Aorta (tissue), 5 donors: ENCODE measurements at places on chromosomes 3 and 15. TPM values are rescaled to one million over a fixed set of nuclear protein-coding genes. Genes with fewer than 3 reads are reported as not detected.

DNA sequence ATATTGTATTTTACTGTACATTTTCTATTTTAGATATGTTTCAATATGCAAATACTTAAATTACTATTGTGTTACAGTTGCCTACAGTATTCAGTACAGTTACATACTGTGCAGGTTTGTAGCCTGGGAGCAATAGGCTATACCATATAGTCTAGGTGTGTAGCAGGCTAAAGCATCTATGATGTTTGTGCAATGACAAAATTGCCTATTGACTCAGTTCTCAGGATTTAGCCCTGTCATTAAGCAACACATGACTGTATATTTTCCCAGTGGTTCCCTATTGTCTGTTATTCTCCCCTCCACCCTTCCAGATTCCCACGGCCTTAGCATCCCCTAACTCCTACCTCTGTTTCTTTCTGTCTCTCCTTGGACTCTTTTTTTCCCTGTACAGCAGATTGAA is 10.7 kb downstream of the MOBP start:
- DNase-seq, result no peak

GRCh38 chr3:193214445-193214844 is 26.6 kb upstream of the PLAAT1 start:
- DNase-seq, result no peak

- DNase-seq, result no peak
Observed at GRCh38 chr15:48683991-48684765, 38.7 kb upstream of the FBN1 start.

DNA sequence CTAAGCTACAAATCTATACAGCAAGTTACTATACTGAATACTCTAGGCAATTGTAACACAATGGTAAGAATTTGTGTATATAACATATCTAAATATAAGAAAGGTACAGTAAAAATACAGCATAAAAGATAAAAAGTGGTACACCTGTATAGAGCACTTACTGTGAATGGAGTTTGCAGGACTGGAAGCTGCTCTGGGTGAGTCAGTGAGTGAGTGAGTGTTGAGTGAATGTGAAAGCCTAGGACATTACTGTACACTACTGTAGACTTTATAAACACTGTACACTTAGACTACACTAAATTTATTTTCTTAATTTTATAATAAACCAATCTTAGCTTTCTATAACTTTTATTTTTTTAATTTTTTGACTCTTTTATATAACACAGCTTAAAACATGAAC is 123.1 kb downstream of the ZMAT3 start:
- DNase-seq, result no peak

DNA sequence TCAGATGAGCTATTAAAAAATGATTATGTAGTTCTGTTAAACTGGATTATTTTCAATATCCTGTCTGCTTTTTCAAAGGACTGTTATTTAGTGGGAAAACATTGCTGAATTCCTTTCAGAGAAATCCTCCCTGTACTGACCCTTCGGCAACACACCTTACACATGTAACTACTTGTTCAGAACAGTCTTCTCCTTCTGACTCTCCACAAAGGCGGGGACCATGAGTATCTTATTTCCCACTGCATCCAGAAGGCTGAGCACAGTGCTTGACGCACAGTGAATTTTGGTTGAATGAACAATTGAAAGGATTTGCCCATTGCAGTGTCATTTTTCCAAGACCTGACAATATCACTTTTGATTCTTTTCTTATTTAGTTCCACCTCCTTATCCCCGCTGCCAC is 23.1 kb upstream of the CFAP161 start:
- DNase-seq, result no peak

DNA sequence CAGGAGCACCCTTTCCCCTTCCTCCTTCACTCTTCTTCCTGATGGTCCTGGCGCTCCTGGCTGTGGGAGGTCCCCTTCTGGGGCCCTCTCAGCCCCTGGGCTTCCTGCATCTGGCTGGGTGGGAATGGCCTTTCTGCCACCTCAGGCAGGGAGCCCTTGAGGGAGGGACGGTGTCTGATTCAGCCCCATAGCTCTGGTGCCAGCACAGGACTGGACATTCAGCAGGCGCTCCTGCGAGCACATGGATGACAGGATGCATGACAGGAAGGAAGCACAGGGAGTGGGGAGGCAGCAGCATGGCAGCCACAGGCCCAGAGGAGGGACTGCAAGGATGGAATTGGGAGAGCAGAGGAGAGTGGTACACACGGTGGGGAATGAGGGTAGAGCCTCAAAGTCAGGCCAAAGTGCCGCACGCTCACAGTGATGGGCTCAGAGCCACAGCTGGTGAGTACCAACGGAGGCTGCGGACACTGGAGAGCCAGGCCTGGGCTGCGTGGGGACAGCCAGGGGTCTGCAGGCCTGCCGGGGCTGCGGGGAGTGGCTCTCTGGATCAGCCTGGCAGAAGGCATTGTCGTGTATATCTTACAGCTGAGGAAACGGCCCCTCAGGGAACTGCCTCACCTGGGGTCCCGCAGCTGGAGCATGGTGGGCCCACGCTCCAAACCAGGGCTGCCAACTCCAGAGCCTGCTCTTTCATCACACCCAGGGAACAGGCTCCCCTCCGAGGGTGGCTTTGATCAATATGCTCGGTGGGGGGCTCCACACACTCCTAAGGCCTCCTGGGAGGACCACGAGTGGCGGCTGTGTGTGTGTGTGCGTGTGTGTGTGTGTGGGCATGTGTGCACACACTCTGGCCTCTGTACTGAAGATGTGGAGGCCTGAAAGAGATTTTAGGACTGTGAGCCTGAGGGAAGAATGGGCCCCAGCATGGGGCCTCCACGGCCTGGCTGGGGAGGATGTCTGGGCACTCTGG is 51.4 kb upstream of the CTSH start:
- DNase-seq, result no peak

DNA sequence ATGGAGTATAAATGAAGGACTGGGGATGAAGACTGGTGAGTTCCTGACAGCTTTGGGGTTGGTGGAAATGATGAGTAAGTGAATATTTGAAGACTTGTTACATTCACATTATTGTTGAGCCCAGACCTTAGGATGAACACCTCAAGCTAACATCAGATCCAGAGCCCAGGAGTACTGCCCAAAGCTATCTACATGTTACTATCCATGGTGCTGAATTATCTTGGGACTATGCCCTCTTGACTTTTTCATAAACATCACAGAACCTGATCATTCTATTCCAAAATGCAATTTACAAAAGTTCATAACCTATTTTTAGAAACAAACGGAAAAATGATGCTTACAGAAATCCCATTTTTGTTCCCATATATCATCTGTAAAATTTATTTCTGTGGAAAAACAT is 613.3 kb downstream of the TUSC7 start:
- no peak for DNase-seq

DNA sequence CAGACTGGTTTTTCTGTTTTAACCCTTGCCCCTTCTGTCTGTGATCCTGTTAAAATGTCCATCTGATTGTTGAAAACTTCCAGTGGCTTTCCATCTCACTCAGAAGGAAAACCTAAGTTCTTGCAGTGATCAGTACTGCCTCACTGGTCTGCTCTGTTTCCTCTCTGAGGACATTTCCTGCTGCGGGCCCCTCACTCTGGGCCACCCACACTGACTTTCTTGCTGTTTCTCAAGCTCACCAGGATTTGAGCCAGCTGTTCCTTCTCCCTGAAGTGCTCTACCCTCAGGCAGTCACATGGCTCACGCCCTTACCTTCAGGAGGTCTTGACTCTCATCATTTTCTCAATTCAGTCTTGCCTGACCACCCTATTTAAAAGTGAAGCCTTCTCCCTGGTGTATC is 1.8 kb downstream of the GRK7 start:
- no peak for DNase-seq

DNA sequence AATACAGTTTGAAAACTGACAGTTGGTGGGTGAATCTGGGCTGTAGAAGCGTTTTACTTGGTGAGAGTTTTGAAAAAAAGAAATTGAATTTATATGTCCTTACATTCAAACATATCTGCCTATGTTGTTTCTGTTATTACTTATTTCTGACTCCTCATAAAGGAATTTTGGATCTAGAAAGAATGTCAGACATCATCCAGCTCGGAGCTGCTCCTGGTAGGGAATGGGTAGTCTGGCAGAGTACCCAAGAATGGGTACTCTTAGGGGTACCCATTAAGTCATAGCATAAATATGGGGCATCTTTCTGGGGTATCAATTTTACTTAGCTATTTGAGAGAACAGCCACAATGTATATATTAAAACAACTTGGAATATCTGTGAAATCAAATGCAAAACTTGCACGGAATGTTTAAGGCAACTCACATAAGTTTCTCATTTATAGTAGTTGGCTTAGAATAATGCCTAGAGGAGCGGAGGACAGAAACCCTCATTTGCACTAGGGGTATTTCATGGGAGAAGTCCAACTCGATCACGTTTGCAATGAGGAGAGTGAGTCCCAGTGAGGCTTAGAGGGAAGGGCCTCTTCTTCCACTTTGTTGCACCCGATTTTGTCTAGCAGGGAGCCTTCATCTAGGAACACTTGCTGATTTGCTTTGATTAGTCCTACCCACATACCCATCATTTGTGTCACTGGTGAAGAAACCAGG is 2.4 kb upstream of the LARP6 start:
- no peak for DNase-seq

DNA sequence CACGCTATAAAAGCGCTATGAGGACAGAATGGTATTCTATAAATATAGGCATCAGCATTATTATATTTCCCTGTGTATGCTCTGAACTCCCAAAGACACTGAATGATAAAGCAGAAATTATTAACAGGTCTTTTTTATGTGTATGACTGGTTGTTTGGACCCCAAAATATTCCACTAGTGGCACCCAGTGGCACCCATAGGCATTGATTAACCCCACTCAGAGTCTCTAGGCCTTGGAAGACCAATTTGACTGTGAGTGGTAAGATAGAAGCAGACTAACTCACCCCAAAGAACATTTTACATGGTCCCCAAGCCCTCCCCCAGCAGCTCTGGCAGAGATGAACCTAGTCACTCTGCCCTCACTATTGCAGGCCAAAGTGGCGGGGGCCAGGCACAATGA is 45.4 kb upstream of the UBE2E1 start:
- DNase-seq, result no peak

DNA sequence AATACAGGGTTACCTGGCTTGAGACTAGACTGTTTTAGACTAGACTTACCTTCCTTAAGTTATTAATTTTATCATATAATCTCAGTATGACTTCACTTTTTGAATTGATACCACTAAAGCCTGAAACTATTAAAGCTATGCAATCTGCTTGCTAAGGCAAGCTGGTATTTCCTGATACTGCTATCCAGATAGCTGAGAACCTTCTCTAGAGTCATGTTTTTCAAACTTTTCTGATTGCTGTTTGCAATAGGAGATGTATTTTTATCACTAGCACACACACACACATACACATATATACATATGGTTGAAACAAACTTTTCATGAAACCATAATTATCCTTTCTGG is 9.3 kb upstream of the MAGI1 start:
- no peak for DNase-seq

GRCh38 chr3:10169000-10169496 is 4.3 kb downstream of the IRAK2 start:
- DNase-seq, result peak; percentile 11

GRCh38 chr3:140630366-140630765 is 47.5 kb upstream of the TRIM42 start:
- DNase-seq, result no peak

- DNase-seq, result no peak
Observed at GRCh38 chr3:46369151-46369550, 1.6 kb upstream of the CCR5 start.

DNA sequence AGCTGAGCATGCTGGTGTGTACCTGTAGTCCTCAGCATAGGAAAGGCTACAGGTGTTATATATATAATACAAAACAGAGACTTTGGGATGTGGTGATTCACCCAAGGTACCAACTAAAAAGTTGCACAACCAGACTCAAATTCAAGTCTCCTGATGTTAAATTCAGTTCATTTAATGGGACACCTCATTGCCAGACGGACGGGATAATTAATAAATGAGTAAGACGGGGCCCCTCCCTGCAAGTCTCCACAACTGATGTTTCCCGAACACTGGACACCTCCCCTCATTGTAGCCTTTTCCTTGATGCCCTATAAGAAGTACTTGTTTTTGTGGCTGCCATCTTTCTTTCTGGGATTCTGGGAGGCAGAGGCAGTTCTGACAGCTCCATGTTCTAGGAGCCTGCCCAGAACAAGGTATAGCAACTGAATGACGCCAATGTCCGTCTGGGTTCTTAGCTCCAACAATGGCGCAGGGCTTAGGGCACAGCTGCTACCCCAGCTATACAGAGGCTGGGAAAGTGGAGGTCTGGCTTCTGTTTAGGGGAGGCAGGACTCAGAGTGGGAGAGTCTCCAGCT is 50.7 kb downstream of the CDC25A start:
- DNase-seq, result no peak

DNA sequence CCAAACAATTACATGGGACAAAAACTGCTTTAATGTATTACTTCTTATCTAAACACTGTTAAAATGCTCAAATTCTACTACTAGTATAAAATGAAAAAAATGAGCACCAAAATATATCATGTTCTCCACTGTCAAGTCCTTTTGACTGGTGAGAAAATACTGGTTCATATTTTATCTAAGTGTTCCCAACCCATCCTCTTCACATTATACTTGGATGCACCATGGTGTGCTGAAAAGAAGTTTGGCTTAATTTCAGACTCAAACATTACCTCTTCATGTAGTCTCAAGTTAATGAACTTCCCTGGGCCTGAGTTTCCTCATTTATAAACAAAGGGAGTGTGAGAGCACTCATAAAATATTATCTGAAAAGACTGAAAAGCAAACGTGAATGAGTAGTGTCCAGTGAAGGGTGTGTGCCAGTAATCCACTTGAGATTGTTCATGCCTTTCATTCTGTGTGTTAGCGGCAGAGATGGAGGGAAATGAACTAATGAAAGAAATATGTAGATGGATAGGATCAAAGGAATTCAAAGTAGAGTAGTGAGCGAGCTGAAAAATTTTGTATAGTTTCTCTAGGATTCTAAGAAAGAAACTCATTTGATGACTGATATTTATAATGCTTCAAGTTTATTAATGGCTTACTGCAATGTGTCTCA is 263.2 kb downstream of the NLGN1 start:
- DNase-seq, result no peak

DNA sequence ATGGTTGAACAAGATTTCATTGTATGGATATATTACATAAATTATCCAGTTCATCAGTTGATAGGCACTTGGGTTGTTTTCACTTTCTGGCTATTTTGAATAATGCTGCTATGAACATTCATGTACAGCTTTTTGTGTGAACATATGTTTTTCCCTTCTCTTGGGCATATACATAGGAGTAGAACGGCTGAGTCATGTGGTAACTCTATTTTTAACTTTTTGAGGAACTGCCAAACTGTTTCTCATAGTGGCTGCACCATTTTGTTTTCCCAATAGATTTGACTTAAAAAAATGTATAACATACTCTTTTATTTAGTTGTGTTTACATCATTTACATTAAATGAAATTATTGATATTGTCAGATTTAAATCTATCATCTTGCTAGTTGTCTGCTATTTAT is 28.8 kb upstream of the RFX7 start:
- DNase-seq, result no peak

- DNase-seq, result no peak
Observed at GRCh38 chr3:184556582-184557347, 4.8 kb upstream of the EPHB3 start.

The ROBO2 gene
- total RNA-seq, result 1.3 TPM

The ALDH1L1 gene
- total RNA-seq, result 10.9 TPM

The ABHD5 gene
- total RNA-seq, result 28.8 TPM

The FBXL22 gene
- 16.3 TPM for total RNA-seq

The ZNF770 gene
- total RNA-seq, result 25.5 TPM

The STRIT1 gene
- not detected for total RNA-seq

The LDHAL6B gene
- total RNA-seq, result not detected

The SPTSSB gene
- total RNA-seq, result 0.16 TPM

The ARRDC4 gene
- total RNA-seq, result 19.1 TPM

The HRH1 gene
- total RNA-seq, result 45.1 TPM

The SLC6A20 gene
- total RNA-seq, result 0.10 TPM

The ZPLD1 gene
- 0.15 TPM for total RNA-seq

The CSTA gene
- total RNA-seq, result 3.6 TPM

The GABRR3 gene
- not detected for total RNA-seq
